MG63 (cell line): ENCODE measurements at places on chromosomes 2 and 18.

DNA sequence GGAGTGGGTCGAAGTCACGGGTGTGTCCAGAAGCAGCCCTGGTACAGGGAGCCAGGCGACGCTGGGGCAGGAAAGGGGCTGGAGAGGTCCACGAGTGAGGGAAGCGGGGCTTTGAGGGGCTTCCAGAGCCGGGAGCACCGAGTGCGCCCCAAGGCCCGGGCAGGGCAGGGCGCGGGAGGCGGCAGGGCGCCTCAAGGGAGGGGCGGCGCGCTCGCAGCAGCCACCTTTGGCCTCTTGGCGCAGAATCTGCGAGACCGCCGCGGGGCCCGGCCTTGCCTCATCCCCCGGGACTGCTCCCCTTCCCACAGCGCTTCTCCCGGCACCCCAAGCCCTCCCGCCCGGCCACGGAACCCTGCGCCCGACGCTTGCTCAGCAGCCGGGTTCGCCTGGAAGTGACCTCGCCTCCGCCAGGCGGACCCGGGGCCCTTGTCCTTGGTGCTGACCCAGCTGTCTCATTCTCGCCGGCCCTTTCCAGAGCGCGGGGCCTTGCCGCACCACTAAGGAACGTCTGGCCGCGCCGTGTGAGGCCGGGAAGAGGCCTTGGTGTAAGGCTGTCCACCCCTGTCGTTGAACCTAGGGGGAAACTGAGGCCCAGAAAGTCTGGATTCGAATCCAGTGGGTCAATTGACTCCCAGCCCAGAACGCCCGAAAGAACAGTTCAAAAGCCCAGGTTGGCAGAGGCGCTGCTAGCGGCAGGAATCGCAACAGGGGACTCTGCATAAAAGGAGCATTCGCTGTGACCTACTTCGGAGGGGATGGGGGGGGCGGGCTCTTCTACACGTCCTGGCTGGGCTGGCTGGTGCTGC, 584 bp upstream of the DNER start:
- peak; percentile 87 for DNase-seq

- peak; percentile 76 for DNase-seq
These were observed 168.1 kb downstream of the TRIB2 start for GRCh38 chr2:12884713-12885282.

GRCh38 chr2:14451312-14451711, 181.2 kb upstream of the LRATD1 start:
- DNase-seq = no peak

DNA sequence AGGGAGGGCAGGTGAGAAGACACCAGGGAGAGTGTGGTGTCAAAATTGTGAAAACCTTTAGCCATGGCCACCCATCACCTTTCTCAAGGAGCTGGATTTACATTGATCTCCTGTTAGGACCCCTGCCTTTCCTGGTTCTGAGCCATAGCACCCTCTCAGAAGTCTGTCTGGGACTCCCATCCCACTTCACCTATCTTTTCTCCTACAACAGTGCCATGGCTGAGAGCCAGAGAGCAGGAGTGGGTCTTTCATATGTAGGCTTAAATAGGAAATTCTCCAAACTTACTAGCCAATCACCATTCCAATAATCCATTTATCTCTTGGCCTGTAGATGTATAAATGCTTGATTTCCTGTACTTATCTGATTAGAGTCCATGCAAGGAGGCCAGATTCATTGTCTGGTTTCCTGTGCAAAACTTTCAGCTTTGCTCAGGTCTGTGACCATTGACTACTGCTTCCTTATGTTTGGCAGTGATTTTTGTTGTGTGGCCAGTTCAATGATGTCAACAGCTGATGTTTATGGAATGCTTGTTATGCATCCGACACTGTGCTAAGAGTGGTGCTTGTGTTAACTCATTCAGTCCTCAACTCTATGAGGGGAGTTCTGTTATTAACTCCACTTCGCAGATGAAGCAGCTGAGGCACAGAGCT, 57.6 kb upstream of the IGFBP5 start:
- no peak for DNase-seq

DNA sequence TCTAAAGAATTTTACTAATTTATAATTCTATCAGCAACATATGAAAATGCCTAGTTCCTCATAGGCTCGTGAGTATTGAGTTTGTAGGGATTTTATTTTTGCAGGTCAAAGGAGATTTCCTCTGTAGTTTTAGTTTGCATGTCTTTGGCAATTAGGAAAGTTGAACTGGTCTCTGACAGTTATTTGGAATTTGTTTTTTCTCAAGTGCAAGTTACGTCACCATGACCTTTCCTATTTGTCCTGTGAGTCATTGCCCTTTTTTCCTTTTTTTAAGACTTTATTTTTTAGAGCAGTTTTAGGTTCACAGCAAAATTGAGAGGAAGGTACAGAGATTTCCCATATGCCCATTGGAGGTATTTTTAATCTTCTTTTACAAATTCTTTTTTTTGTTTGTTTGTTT, 29.0 kb downstream of the RAMP1 start:
- no peak for DNase-seq

DNA sequence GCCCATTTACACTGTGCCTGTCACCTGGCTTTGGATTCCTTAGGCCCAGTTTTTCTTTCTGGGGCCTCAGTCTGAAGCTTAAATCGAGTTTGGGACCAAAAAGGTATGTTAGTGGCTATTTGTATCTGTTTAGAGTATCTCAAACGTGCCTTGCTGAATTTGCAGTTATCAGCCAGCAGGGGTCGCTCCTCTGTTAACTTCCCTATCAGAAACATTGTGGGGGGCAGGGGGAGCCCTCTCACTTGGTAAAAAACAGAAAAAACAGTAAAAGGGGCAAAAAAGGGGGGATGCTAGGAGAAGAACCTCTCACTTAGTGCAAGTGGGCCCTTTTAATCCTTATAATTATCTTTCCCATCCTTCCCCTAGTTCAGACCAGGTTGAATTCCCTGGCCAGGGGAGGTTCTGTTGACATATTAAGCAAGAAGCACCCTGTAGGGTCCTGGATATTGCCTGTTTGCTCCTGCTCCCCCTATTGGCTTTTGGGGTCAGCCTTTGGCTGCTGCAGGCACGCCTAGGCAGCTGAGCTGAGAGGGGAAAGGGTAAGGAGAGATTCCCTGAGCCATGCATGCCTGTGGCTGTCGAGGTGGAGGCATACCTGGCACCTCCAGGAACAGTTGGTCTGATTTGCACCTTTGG, 8.8 kb upstream of the IFIH1 start:
- no peak for DNase-seq

GRCh38 chr18:50313031-50313607, 25.6 kb upstream of the CXXC1 start:
- DNase-seq = no peak

DNA sequence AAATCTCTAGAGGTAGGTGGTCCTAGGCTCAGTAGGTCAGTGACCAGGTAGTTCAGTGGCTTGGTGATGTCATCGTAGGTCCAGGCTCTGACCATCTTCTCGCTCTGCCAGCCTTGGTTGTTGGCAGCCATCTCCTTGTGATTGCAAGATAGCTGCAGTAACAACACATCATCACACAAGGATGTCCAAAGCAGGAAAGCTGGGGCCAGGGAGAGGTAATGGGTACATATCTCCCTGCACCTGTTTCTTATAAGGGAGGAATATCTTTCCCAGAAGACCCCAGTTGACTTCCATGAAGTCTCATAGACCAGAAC, 60.5 kb downstream of the ANKRD44 start:
- no peak for DNase-seq

DNA sequence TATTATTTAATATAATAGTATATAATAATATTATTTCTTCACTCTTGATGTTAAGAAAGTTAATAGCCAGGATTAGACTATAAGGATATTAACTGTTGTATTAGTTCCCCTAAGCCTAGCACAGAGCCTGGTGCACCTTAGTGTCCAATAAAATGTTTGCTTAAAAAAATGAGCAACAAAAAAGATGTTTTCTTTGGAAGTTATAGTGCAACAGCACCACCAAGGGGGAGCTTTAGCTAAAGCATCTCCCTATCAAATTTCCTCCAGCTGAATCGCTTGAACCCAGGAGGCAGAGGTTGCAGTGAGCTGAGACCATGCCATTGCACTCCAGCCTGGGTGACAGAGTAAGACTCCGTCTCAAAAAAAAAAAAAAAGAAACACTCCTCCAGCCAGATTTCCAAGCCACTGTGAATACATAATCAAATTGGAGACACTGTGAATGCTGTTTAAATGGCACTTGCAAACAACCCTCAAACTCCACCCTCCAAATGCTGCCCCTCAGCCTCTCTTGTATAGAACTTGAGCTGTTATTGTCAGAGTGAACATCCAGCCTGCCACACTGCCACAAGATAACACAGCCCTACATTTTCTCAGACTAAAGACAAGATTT, 221.9 kb downstream of the DYM start:
- no peak for DNase-seq

- no peak for DNase-seq
These were observed 60.6 kb downstream of the LRP2 start for GRCh38 chr2:169301596-169302335.

DNA sequence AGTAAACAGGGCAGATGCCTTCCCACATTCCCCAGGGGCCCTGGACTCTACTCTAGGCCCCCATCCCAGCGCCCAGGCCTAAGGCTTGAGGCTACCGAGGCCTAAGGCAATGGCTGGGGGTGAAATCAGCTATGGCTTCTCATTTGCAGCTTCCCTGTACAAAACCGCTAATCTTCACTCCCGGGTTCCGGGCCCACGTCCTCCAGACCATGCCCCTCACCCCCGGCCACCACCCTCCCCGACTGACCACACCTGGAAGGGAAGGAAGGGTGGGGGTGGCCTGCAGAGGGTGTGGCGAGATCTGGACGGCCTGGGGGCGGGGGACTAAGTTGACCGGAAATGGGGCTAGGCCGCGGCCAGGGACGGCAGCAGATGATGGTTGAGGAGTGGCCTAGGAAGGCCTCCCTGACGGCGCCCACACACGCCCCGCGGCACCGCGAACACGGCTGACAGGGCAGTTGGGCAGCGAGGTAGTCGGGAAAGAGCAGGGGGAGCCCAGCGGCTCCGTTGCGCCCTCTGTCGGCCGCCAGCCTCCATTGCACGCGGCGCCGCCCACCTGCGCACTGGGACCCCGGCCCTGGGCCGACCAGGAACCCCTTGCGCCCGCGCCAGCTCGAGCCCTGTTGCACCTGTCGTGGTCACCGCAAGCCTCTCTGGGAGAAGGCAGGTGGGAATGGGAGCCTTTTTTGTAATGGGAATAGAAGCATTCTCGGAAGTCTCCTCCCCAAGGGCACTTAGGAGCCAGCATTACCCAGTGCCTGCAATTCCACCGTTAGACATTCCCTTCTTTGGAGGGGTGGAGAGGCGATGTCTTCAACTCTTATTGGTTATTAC, 117.1 kb upstream of the STPG4 start:
- DNase-seq = peak; percentile 77

DNA sequence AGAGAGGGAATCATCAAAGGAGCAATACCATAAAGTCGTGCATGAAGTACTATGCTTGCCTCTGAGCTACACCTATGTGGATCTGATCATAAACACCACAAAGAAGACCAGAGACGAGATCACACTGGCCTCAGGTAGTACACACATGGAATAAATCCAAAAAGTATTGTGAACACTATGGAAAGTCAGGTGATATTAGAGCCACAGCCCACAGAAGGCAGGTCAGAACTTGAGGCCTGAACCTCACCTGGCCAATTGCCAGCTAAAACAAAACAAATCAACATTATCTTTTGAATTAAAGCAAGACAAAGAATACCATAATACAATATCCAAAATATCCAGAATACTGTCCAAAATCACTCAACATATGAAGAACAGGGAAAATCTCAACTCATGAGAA, 371.1 kb downstream of the NCKAP5 start:
- no peak for DNase-seq

- DNase-seq = no peak
These were observed 127.8 kb downstream of the OSR1 start for GRCh38 chr2:19230626-19231025.
